Caco-2 (cell line): ENCODE measurements at places on chromosomes 4 and X.

DNA sequence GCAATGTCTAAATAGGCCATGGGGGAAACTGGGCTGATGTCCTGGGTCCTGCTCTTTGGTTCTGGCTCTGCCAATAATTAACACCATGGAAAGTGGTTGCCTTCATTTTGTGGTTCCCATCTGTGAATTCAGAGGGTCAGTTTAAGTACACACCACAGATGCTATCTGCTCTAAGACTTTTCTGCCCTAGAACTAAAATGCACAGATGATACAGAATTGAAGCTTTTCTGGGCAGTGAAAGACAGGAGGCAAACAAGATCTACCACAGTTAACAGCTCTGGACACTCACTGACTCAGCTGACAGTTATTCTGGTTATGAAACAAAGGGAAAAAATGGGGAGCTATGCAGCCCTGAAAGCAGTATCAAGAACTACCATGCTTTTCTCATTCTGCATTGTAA is 37.3 kb downstream of the APBB2 start:
- peak overlapping the region; percentile 50 for H3K27ac ChIP-seq
- peaks cover 80% of the 10 kb centered on the region for H3K4me1 ChIP-seq
- no peak overlapping the region for H3K4me3 ChIP-seq

GRCh38 chrX:152915541-152916241 is 17.8 kb downstream of the ZNF185 start:
- H3K27ac ChIP-seq: no peak overlapping the region
- H3K4me1 ChIP-seq: no peaks in the 10 kb centered on the region
- no peak overlapping the region for H3K4me3 ChIP-seq
- H3K36me3 ChIP-seq: no peaks in the 10 kb centered on the region
- no peaks in the 10 kb centered on the region for H3K27me3 ChIP-seq

GRCh38 chr4:100826808-100827548 is 309.2 kb upstream of the EMCN start:
- H3K27me3 ChIP-seq: no peaks in the 10 kb centered on the region
- H3K36me3 ChIP-seq: no peaks in the 10 kb centered on the region
- no peaks in the 10 kb centered on the region for H3K4me1 ChIP-seq
- no peak overlapping the region for H3K27ac ChIP-seq

- no peaks in the 10 kb centered on the region for H3K27me3 ChIP-seq
- H3K27ac ChIP-seq: no peak overlapping the region
- H3K4me3 ChIP-seq: no peak overlapping the region
- H3K4me1 ChIP-seq: no peaks in the 10 kb centered on the region
- no peak for DNase-seq
Measured at GRCh38 chr4:145567516-145567915, 51.7 kb upstream of the MMAA start.

DNA sequence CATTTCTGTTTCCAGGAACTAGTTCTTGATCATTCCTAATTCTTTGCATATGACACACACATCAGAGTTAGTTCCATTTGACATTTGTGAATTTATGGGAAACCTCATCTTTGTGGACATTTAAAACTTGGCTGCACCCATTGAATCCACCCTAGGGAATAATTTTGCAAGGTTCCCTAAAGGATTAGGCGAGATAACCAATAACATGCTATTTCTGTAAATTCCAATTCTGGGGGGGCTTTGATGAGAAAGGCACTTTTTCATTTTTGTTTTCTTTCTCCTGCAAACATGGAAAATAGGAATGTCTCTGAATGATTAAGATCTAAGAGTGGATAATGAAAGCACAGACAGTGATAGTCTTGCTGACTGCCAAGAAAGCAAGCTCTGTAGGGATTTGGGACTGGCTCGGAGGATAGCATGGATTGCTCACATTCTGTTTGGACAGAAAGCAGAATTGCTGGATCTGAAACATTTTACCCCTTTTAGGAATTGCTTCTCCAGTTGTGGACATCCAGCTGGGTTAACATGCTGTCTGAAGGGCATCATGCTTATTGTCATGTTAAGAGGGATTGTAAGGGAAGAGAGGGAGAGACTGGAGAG is 145.1 kb downstream of the NHS start:
- no peak for DNase-seq
- H3K27ac ChIP-seq: no peak overlapping the region
- no peaks in the 10 kb centered on the region for H3K36me3 ChIP-seq
- H3K4me1 ChIP-seq: no peaks in the 10 kb centered on the region
- no peak overlapping the region for H3K4me3 ChIP-seq

- no peaks in the 10 kb centered on the region for H3K36me3 ChIP-seq
- no peak for DNase-seq
- no peaks in the 10 kb centered on the region for H3K27me3 ChIP-seq
- H3K4me1 ChIP-seq: 0 out of 2 replicates have a peak, but pooled peaks cover 3% of the 10 kb centered on the region
- H3K4me3 ChIP-seq: no peak overlapping the region
Measured at GRCh38 chr4:137534516-137534915, 2.2 kb upstream of the PCDH18 start.

GRCh38 chr4:36241771-36242170 is 2.5 kb downstream of the ARAP2 start:
- H3K4me3 ChIP-seq: no peak overlapping the region
- H3K27ac ChIP-seq: no peak overlapping the region
- no peak for DNase-seq

- H3K4me1 ChIP-seq: peaks cover 39% of the 10 kb centered on the region
- H3K36me3 ChIP-seq: no peaks in the 10 kb centered on the region
- H3K27ac ChIP-seq: peak overlapping the region; percentile 69
- DNase-seq: no peak
- H3K4me3 ChIP-seq: no peak overlapping the region
Measured at GRCh38 chr4:56742080-56742871, 61.2 kb upstream of the HOPX start.
